A549 treated with ZK216348 at 1 μM for 4 hours (cell line): ENCODE measurements at places on chromosomes 6 and 20. TPM values are rescaled to one million over a fixed set of nuclear protein-coding genes. Genes with fewer than 3 reads are reported as not detected.

The MAPK13 gene
- 0.45 to 1.5 TPM (median 1.1 TPM) in 5 replicates for total RNA-seq

The NNAT gene
- not detected in 5 replicates for total RNA-seq

The RFX6 gene
- not detected in 5 replicates for total RNA-seq

The SSTR4 gene
- 0.17 to 0.35 TPM (median 0.25 TPM) in 4 of 5 replicates, not detected in the other for total RNA-seq

The PPP1R10 gene
- total RNA-seq, result 23.2 to 50.8 TPM (median 32.0 TPM) in 5 replicates

The EYS gene
- total RNA-seq, result 0.26 TPM in 1 of 5 replicates, not detected in the others

The OR2J3 gene
- total RNA-seq, result not detected in 5 replicates

The FILIP1 gene
- 0.17 to 0.52 TPM (median 0.31 TPM) in 5 replicates for total RNA-seq

The TCP11 gene
- not detected in 5 replicates for total RNA-seq

The BEND6 gene
- 0.63 to 1.8 TPM (median 1.3 TPM) in 5 replicates for total RNA-seq

The SLC17A4 gene
- total RNA-seq, result not detected in 5 replicates

The CRISP1 gene
- not detected in 5 replicates for total RNA-seq

The VSX1 gene
- 0.89 to 1.2 TPM (median 1.0 TPM) in 5 replicates for total RNA-seq

The EDEM2 gene
- 43.4 to 53.1 TPM (median 50.7 TPM) in 5 replicates for total RNA-seq

The STX11 gene
- 2.1 to 2.6 TPM (median 2.5 TPM) in 5 replicates for total RNA-seq

The MAVS gene
- 17.0 to 27.0 TPM (median 23.7 TPM) in 5 replicates for total RNA-seq

The PSMB8 gene
- total RNA-seq, result 18.6 to 22.5 TPM (median 20.0 TPM) in 5 replicates

The OXT gene
- not detected in 5 replicates for total RNA-seq

The TMEM14C gene
- 133 to 153 TPM (median 144 TPM) in 5 replicates for total RNA-seq

The HSPA1L gene
- total RNA-seq, result 1.4 to 2.2 TPM (median 1.9 TPM) in 5 replicates

The KCNK16 gene
- total RNA-seq, result not detected in 5 replicates

The NRM gene
- total RNA-seq, result 20.2 to 28.1 TPM (median 26.5 TPM) in 5 replicates

The DLGAP4 gene
- 47.8 to 74.2 TPM (median 64.6 TPM) in 5 replicates for total RNA-seq

The NEURL2 gene
- total RNA-seq, result 0.79 to 1.5 TPM (median 0.94 TPM) in 5 replicates
